NCI-H2081 treated with DMSO at 0.1 percent for 48 hours (cell line): ENCODE measurements at places on chromosomes 13 and 19.

- DNase-seq = no peak
Measured at GRCh38 chr13:88369866-88370265, 698.7 kb downstream of the SLITRK5 start.

- no peak for DNase-seq
Measured at GRCh38 chr13:74438901-74439300, 304.7 kb upstream of the KLF12 start.

GRCh38 chr13:110248449-110249143 lies 58.4 kb downstream of the COL4A1 start:
- no peak for DNase-seq

DNA sequence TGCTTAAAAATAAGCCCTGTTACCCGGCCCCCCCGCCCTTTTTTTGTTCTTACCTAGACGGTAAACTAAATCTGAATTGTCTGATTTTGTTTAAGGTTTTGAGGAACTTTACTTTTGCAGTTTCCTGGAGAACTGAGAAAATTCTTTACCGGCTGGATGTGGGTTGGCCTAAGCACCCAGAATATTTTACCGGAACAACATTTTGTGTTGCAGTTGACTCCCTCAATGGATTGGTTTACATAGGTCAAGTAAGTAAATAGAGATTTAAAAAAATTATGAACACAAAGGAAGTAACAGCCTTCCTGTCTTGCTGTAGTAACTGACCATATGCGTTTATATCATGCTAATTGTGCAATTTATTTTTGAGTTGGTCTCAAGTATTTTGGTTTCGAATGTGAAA lies 785 bp downstream of the NHLRC3 start:
- DNase-seq = no peak

GRCh38 chr13:37381502-37381901 lies 217.1 kb downstream of the POSTN start:
- no peak for DNase-seq

DNA sequence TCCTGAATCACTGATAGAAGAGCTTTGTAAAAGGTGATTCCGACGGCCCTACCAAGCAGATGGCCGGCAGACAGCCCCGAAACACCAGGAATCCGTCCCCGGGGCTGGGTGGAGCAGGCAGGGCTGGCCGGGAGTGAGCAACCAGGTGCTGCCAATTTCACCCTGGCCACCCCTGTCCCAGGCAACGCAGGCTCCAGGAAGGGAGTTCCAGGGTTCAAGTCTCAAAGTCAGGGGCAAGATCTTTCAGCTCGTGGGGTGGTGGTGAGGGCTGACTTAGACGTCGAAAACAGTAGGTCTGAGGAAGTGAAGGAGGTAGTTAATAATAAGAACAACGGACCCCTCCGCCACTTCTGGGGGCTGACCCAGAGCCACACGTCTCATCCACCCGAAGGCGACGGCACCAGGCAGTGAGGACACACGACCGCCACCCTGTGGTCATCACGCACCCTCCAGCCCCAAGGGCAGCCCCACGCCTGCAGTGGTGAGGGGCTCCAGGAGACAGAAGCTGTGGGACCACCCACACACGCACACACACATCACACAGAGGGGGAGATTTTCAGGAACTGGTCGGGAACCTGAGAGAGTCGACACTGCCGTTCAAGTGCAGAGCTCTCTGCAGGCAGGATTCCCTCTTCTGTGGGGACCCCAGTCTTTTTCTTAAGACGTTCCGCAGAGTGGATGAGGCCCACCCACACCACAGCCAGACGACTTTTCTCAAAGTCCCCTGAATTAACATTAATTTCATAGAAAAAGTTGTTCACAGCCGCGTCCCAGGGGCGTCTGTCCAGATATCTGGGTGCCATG lies 67.2 kb downstream of the SPACA7 start:
- no peak for DNase-seq

- DNase-seq = no peak
Measured at GRCh38 chr19:33429891-33430673, 56.6 kb downstream of the CEBPG start.

DNA sequence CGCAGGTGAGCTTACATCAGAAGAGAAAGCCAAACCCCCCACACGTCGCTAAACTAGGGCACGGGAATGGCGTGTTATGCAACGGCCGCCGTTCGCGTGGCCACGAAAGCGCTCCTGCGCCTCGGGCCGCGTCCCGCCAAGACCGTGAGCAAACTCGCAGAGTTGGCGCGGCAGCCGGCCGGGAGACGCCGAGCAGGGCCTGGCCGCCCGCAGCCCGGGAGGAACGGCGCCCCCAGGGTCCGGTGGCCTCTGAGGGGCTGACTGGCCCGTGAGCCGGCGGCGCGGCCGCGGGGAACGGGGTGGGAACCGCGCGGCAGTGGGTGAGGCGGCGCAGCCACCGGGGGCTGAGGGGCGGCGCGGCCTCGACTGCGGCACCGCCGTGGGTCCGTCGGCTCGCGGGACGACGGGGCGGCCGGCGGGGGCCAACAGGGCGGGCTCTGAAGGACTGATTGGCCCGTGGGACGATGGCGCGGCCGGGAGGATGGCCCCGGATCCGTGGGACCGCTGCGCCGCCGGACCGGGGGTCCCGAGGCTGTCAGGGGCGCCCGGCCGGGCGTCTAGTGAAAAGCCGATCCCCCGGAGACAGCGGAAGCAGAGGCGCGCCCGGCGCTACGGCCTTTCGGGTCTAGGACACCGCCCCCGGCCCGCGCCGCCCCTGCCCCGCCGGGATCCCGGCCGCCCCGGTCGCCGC lies 903 bp downstream of the LATS2 start:
- no peak for DNase-seq

GRCh38 chr19:7988307-7988706 lies 17.1 kb downstream of the ELAVL1 start:
- DNase-seq = no peak

DNA sequence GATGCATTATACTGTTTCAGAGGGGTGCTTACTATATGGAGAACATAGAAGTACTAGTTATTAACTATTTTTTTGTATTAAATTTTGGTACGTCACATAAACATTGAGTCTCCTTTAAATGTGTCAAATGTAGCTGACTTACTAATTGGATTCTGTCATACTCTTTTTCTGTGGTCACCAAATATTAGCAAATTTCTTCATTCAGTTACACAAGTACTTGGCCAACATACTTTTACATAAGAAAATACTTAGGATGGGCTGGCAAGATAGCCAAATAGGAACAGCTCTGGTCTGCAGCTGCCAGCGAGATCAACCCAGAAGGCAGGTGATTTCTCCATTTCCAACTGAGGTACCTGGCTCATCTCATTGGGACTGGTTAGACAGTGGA lies 19.2 kb downstream of the LPAR6 start:
- no peak for DNase-seq

GRCh38 chr13:100491164-100491842 lies 97.3 kb downstream of the GGACT start:
- no peak for DNase-seq

DNA sequence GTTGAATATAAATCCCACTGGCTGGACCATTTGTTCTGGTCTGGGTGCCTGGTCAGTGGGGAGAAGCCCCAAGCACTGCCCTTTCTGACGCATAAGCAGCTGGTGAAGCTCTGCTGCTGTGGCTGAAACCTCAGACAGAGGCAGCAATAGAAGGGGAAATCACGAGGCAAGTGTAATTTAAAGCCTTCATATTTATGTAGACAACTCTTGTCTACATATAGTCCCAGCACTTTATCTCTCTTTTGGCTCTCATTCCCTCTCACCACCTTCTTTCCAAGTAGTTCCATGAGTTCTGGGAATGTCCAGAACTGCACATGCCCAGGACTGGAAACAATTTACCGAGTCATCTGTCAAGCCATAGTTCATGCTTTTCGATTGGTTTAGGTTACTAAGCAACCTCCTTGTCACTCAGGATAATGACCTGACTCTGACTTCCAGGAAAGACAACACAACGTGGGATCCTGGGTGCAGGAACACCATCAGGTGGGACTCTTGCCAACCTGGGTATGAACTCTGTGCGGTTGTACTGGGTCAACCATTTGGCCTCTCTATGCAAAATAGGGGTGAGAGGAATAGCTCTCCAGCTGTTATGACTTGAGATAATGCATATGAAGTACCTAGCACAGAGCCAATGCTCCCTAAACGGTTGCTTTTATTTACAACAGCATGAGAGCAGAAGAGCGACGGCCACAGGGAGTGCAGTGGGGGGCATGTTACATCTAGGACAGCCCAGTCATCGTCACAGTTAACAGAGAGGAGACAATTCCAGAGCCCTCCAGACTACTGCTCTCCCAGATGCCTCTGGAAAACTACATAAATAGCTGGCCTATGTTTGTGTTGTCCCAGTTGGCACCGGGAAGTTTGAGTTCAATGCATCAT lies 321.9 kb downstream of the FOXO1 start:
- DNase-seq = no peak

DNA sequence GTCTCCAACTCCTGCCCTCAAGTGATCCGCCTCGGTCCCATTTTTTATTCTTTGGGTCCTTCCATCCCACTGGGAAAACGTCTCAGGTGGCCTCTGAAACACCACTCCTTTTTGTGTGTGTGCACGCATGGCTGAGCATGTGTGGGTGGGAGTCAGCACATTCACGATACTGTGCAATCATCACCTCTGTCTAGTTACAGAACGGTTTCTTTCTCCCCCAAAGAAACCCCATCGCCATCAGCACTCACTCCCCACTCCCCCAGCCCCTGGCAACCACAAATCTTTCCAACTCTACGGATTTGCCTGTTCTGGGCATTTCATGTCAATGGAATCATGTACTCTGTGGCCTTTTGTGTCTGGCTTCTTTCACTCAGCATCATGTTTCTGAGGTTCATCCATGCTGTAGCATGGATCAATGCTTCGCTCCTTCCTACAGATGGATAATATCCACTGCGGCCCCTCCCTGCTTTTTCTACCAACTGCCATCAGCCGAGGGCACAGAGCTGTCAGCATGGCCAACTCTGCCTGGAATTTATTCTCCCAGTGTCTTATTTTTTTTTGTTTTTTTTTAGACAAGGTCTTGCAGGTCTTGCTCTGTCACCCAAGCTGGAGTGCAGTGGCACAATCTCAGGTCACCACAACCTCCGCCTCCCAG lies 9.7 kb downstream of the F2RL3 start:
- no peak for DNase-seq
